Thyroid gland (tissue), 4 donors: ENCODE measurements at places on chromosomes 3 and 15.
A peak's percentile ranks its signal among the peaks of the same experiment; 100 is the strongest.

DNA sequence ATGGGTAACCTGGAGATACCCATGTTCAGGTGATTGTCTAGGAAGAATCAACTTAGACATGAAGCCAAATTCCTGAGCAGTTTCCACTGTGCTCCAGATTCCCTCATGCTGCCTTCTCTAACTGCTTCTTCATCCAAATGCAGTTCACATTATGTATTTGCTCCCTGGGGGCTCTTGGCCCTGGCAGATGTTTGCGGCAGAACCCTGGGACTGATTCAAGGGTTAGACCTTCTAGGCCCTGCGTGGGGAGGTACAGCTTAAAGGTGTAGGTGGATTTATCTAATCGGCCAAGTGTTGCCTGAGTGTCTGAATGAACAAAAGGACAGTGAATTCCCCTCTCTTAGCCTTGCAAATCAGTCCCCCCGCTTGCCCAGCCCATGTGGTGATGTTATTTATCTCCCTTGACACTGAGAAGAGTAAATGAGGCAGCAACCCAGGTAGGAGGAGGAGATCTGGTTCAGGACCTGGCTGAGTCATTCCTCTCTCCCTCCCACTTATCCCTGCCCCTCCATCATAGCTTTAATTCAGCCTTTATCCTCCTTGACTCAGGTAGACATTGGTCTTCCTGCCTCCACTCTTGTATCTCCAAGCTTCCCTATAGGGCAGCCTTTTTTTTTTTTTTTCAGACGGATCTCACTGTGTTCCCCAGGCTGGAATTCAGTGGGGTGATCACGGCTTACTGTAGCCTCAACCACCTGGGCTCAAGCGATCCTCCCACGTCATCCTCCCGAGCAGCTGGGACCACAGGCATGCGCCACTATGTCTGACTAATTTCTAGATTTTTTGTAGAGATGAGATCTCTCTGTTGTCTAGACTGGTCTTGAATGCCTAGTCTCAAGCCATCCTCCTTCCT lies 54.8 kb downstream of the MAGEF1 start:
- no peak for DNase-seq
- H3K4me1 ChIP-seq = peaks cover 6% of the 10 kb centered on the region
- no peaks in the 10 kb centered on the region for H3K36me3 ChIP-seq
- H3K27me3 ChIP-seq = no peaks in the 10 kb centered on the region
- H3K4me3 ChIP-seq = no peak overlapping the region

- no peak for DNase-seq
- H3K27me3 ChIP-seq = no peaks in the 10 kb centered on the region
- peaks cover 5% of the 10 kb centered on the region for H3K4me1 ChIP-seq
- H3K36me3 ChIP-seq = no peaks in the 10 kb centered on the region
Measured at GRCh38 chr15:66899555-66900350, 165.6 kb upstream of the SMAD3 start.

DNA sequence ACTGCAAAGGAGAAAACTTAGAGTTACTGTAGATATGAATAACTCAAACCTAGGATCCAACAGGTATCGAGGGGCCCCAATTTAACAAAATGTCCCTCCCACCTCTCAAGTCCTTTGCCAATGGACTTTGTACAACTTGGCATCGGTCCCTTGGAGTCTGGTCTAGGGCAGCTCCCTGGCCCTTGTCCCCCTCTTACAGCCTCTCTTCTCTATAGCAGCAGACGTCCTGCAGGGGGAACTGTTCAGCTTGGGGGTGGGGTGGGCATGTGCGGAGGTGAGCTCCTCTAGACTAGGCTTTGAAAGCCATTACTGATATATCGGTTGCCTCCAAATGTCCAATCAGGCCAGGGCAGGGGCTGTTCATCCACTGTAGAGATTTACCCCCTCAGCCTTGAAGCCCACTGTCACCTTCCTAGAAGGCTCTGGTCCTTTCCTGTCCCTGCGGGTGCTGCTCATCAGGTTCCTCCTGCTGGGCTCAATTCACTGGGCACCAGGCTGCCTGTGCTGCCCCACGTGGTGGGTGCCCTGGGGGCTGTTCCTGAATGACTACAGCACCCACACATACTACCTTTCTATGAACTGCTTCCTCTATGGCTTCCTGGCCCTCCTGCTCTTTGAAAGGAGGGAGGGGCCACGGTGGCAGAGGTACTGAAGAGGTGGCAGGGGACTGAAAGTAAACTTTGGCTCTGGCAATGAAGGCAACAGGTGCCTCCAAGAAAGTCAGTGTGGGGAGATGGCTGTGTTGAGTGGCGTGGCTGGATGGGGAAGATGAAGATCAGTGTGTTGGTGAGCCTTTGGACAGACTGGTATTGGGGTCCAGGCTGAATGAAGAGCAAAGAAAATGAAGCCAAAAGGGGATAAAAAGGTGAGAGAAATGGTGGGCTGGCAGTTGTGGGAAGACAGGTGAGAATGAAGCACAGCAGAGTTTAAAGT lies 78.8 kb upstream of the MEX3B start:
- DNase-seq = no peak
- no peaks in the 10 kb centered on the region for H3K27me3 ChIP-seq
- H3K4me3 ChIP-seq = no peak overlapping the region
- H3K27ac ChIP-seq = no peak overlapping the region

- H3K4me1 ChIP-seq = no peaks in the 10 kb centered on the region
- H3K27ac ChIP-seq = no peak overlapping the region
- no peak overlapping the region for H3K4me3 ChIP-seq
Measured at GRCh38 chr3:41169023-41169422, 30.3 kb upstream of the CTNNB1 start.

DNA sequence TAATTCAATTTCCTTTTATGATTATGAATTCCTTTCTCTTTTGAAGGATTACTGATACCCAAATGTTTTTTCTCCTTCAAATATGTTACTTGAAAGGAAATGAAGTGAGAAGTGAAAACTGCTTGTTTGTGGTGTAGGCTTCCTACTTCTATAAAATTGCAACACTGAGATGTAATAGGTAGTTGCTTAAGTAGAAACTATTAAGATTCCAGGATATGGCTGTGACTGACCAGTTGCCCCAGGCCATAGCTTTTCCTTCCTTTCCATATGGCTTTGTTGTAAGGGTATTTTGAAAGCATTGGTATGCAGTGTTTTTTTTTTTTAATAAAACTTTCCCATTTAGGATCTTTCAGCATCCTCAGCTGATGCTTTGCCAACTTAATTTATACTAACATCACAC lies 28.5 kb downstream of the DNAJC13 start:
- H3K27me3 ChIP-seq = no peaks in the 10 kb centered on the region
- no peaks in the 10 kb centered on the region for H3K36me3 ChIP-seq
- peaks cover 33% of the 10 kb centered on the region for H3K4me1 ChIP-seq
- no peak overlapping the region for H3K4me3 ChIP-seq
- DNase-seq = no peak

DNA sequence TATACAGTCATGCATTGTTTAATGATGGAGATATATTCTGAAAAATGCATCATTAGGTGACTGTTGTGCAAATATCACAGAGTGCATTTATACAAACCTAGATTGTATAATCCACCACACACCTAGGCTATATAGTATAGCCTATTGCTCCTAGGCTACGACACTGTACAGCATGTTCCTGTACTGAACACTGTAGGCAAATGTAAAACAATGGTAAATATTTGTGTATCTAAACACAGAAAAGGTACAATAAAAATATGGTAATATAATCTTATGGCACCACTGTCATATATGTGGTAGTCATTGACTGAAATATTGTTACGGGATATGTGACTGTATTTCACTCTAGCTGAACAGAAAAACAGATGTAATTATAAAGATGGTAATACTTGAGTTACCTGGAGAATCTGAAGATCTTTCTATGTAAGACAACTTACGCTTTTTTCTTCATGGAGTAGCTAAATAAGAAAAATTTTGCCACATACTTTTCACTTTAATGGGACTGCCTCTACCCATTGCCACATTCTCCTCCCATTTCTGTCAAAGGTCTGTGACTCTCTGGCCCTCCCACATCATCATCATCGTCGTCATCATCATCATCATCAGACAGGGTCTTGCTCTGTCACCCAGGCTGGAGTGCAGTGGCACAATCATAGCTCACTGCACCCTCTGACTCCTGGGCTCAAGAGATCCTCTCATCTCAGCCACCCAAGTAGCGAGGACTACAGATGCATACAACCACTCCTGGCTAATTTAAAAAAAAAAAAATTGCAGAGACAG lies 7.2 kb downstream of the PCOLCE2 start:
- DNase-seq = no peak
- H3K4me1 ChIP-seq = no peaks in the 10 kb centered on the region
- no peak overlapping the region for H3K27ac ChIP-seq
- H3K27me3 ChIP-seq = no peaks in the 10 kb centered on the region
- H3K36me3 ChIP-seq = no peaks in the 10 kb centered on the region

GRCh38 chr3:160826408-160826807 lies 70.4 kb downstream of the PPM1L start:
- no peaks in the 10 kb centered on the region for H3K4me1 ChIP-seq
- no peak overlapping the region for H3K4me3 ChIP-seq
- H3K27me3 ChIP-seq = no peaks in the 10 kb centered on the region
- H3K36me3 ChIP-seq = no peaks in the 10 kb centered on the region
- DNase-seq = no peak

GRCh38 chr15:92115834-92116233 lies 262.3 kb downstream of the SLCO3A1 start:
- DNase-seq = no peak
- no peak overlapping the region for H3K4me3 ChIP-seq
- H3K36me3 ChIP-seq = no peaks in the 10 kb centered on the region
- H3K27ac ChIP-seq = no peak overlapping the region

- H3K4me1 ChIP-seq = no peaks in the 10 kb centered on the region
- H3K4me3 ChIP-seq = no peak overlapping the region
- H3K27me3 ChIP-seq = no peaks in the 10 kb centered on the region
- H3K27ac ChIP-seq = no peak overlapping the region
- no peaks in the 10 kb centered on the region for H3K36me3 ChIP-seq
Measured at GRCh38 chr3:192422321-192422996, 304.9 kb downstream of the FGF12 start.

DNA sequence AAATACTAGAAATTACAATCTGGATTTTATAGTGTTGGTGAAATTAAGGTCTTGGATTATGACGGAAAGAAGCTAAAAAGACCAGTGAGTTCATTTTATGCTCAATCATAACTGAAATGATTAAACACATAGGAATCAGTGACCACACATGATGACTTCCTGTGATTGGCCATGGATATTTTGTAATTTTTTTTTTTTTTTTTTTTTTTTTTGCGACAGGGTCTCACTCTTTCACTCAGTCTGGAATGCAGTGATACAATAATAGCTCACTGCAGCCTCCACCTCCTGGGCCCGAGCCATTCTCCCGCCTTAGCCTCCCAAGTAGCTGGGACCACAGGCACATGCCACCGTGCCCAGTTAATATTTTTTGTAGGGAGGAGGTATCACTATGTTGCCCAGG lies 47.4 kb downstream of the PAQR5 start:
- no peak overlapping the region for H3K27ac ChIP-seq
- no peaks in the 10 kb centered on the region for H3K36me3 ChIP-seq
- DNase-seq = no peak
- H3K4me3 ChIP-seq = no peak overlapping the region
- H3K27me3 ChIP-seq = no peaks in the 10 kb centered on the region
- H3K4me1 ChIP-seq = peaks cover 23% of the 10 kb centered on the region

DNA sequence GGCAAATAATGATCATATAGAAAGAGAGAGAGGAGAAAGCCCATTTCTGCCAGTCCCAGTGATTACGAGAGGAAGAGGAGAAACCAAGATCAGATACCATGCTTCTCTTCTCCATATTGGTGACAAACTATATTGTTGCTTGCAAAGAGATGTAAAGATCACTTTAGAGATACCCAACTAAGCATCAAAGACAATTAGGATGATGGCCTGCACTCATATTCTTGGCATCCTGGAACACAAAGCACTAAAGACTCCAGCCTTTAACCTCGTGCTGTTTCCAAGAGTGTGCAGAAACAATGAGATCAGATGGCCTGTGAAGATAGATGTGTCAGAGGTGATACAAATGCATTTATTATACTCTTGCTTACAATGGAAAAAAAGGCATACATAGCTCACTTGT lies 170.7 kb upstream of the TP63 start:
- no peak overlapping the region for H3K27ac ChIP-seq
- H3K4me1 ChIP-seq = peaks cover 6% of the 10 kb centered on the region
- no peaks in the 10 kb centered on the region for H3K27me3 ChIP-seq
- no peaks in the 10 kb centered on the region for H3K36me3 ChIP-seq

- H3K27me3 ChIP-seq = no peaks in the 10 kb centered on the region
- no peak for DNase-seq
- H3K36me3 ChIP-seq = no peaks in the 10 kb centered on the region
Measured at GRCh38 chr15:27495963-27496459, 525.0 kb downstream of the GABRG3 start.

- peak; percentile 94 for DNase-seq
- peak overlapping the region; percentile 90 for H3K27ac ChIP-seq
- H3K4me3 ChIP-seq = peak overlapping the region; percentile 12
- H3K36me3 ChIP-seq = no peaks in the 10 kb centered on the region
- H3K27me3 ChIP-seq = no peaks in the 10 kb centered on the region
Measured at GRCh38 chr3:58585005-58585786, 8.0 kb upstream of the FAM107A start.

DNA sequence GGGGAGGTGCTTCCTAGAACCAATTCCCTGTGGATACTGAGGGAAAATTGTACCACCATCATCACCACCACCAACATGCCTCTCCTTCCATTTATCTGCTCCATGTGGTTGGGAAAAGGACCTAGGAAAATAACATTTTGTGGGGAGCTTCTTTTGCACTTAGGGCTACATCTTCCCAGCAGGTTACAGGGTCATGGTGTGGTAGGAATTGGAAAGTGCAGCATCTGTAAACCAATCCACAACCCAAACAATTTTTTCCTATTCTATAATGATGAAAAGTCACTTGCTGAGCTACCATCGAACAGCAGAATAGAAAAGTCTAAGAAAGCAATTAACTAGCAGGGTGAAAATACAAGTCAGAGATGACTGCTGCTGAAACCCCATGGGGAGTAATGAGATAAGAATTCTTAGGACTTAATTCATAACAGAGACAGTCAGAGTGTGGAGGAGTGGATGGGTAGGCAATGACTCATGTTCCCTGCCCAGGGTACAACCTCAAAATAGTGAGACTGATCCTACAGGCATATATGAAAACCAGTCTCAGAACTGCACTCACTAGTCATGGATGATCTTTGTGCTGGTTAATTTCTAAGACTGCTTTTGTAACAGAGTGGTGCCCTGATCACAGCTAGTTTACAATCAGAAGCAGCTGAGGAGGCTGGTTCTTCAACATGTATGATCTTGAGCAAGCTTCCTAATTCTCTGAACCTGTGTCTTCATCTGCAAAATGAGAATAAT lies 38.1 kb upstream of the LEKR1 start:
- DNase-seq = no peak
- H3K27me3 ChIP-seq = no peaks in the 10 kb centered on the region
- H3K4me3 ChIP-seq = no peak overlapping the region

GRCh38 chr3:30737743-30738499 lies 131.5 kb downstream of the TGFBR2 start:
- H3K4me1 ChIP-seq = no peaks in the 10 kb centered on the region
- no peaks in the 10 kb centered on the region for H3K27me3 ChIP-seq
- no peak for DNase-seq
- no peaks in the 10 kb centered on the region for H3K36me3 ChIP-seq

DNA sequence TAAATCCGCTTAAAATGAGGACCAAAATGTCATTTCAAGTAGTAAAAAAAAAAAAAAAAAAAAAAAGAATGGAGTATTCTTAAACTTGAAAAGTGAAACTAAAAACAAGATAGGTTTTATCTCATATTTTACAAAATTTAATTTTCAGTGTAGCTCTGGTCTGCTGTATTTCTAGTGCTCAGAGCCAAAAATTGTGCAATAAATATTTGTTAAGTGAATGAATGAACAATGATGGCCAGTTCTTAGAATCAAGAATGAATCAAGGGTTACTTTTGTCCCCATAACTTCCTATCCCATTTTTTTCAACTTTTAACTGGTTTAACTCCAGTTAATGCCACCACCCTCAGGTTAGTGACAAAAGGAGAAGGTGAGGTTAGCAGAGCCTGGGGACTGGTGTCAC lies 214.4 kb downstream of the ABHD5 start:
- DNase-seq = no peak
- no peaks in the 10 kb centered on the region for H3K27me3 ChIP-seq
- no peak overlapping the region for H3K4me3 ChIP-seq
